ENCODE measurements at places on chromosomes 5 and 9. TPM values are rescaled to one million over a fixed set of nuclear protein-coding genes. Genes with fewer than 3 reads are reported as not detected.

DNA sequence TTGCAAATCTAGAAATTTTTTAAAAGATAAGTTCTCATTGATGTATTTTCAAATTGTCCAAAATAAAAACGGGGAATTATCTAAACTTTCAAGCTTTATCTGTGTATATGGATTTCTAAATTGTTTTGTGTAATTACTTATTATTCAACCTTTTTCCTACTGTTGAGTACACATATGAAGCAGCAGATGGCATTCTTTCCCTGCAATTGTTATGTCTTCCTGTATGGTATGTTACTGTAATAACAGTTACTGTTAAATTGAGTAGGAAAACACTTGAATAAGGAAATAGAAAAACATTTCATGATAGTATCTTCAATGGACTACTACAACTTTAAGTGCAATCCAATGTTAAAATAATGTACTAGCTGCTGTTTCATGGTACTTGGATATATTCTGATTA, 124.8 kb downstream of the RANBP17 start:
- DNase-seq, result no peak

The ARID3C gene
- total RNA-seq, result 0.48 TPM

DNA sequence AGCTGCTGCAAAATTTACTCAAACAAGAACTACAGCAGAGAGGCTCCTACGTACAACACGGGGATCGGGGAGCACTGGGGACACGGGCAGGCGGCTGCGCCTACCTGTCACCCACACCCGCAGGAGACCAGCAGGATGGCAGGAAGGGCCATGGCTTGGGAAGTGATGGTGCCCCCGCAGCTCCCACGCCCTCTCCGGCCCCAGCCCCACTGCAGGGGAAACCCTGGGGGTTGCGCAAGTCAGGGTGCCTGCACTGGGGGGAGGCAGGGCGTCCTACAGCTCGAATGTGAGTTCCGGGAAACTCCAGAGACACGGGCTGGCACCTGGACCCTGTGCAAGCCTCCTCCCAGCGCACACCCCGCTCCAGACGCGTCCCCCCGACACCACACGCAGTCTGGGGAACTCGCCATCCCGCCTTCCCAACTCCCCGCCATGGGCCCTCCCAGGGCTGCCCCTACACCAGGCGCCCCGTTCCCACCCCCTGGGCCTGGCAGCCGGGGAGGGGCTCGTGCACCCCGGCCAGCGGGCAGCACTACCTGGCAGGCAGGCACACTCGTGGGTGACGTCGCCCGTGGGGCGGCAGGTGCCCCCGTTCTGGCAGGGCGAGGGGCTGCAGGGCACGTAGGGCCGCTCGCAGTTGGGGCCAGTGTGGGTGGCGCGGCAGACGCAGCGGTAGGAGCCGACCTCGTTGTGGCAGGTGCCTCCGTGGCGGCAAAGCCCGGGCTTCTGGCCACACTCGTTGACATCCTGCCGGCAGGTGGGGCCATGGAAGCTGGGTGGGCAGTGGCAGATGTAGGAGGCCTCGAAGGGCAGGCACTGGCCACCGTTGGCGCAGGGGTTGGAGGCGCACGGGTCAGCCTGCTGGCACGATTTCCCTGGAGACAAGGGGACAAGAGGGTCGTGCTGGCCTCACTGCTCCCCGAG, 23.3 kb downstream of the NOTCH1 start:
- no peak for DNase-seq

The PCDHA9 gene
- total RNA-seq, result under 0.01 TPM

DNA sequence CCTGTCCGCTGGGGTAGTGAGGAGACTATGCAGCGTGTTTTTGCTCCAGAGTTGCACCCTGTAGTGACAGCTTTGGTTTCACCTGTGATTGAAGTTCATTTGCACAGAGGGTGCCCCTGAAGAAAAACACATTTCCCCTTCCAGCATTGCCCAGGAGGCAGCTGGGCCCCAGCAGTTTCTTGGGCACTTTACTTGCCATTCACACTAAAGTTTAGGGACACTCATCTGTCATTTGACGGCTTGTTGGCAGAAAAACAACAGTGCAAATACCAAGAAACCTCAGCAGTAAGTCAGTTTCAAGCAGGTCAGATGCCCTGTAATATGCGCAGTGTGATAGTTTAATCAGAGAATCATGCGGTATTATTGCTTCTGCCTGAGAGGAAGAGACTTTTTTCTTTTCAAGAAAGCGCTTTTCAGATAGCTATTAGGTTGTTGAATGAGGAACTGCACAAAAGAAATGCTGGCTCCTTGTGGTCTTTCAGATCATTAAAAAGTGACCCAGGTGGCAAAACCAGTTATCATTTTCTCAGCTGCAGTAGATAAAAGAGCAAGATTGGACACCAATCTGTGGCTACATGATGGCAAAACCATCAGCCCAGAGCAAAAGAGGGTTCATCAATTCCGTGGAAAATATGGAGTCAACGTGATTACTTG, 136.2 kb upstream of the PUM3 start:
- DNase-seq, result no peak

DNA sequence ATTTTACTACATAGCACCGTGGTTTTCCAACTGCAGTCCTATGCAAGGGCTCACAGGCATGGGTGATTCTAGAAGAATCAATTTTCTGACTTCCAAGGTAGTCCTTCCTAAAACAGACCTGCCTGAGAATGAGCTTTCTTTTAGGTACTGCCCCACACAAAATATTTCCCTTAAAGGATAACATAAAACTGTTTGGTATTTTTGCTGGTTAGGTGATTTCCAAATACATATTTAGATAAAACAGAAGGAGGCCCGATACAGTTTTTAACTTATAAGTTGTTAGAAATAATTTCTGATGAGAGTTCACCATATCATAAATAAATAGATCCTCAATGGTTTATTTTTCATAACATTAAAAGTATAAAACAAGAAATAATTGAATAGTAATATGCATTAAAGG, 46.4 kb downstream of the COX7C start:
- DNase-seq, result no peak

GRCh38 chr9:96062031-96062430, 186.5 kb downstream of the ERCC6L2 start:
- DNase-seq, result no peak

The SLC24A2 gene
- not detected for total RNA-seq

The LTC4S gene
- 0.41 TPM for total RNA-seq

The SHISAL2B gene
- total RNA-seq, result not detected

DNA sequence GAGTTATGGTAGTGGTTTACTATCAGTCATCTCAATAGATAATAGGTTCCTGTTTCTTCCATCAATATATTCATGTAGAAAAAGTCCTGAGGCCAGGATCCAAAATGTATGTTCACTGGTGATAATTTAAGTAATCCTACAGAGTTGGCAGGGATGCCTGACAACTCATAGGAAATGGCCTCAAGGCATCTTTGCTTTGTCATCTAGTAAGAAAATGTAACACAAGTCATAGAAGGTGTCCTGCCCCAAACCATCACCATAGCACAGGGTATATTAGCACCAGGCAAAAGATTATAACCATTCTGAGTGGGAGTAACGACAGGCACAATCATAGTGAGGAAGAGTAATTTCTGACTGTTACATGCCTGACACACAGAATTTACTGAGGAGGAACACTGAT, 257.0 kb downstream of the TMEM167A start:
- no peak for DNase-seq

- DNase-seq, result no peak
These were observed 13.6 kb upstream of the FAM240B start for GRCh38 chr9:38733503-38733902.

DNA sequence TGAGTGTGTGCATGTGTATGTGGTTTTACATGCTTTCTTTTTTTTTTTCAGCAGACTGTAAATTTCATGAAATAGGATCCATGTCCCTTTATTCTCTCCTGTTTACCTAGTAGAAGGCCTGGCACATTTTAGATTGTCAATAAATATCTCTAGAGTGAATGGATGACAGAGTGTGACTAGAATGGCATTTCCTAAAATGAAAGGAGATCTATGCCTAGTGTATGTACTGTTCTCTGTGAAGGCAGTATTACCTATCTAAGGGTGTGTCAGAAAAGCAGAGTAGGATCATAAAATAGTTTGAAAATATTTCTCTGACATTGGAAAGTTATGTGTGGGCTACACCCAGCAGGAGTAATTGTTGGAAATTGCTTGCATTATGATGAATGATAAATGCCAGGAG, 1876.0 kb upstream of the C9orf72 start:
- DNase-seq, result no peak

DNA sequence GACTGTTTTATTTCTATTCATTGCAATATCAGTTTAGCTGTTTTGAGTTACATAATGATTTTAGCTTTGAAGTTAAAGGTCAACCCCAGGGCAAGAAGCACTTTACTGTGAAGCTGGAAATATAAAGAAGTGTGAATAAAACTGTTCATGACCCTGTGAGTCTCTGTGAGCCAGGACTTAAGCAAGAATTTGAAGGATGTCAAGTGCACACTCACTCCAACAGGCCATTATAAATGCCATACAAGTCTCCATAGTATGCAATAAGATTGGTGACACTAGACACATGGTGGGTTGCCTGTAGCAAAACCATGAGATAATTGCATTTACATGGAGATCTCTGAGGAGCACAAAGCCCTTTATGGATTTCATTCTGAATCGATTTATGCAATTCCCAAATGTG, 318.7 kb upstream of the ITGA1 start:
- no peak for DNase-seq

The PRUNE2 gene
- total RNA-seq, result 0.41 TPM

The RPP25L gene
- total RNA-seq, result 31.5 TPM

DNA sequence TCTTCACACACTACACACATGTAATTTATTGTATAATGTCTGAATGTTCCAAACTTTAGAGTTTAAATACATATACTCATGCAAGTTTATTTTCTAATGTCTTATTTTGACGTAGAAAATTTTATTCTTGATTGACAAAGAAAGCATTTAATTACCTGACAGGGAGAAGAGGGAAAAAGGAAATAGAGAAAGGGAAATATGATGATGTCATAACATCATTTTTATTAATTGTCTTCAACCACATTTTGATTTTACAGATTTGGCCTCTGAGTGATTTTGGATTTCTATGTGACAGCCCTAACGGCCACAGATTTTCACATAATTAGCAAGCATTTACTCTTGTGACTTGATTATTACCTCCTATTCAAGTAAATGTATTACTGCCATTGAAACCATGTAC, 106.1 kb upstream of the FSTL4 start:
- no peak for DNase-seq

GRCh38 chr5:77322406-77322805, 111.9 kb downstream of the PDE8B start:
- DNase-seq, result no peak
